Anterior cingulate cortex (tissue), 58 donors: ENCODE measurements at places on chromosomes 7 and 10.

GRCh38 chr7:39950473-39951225, 593 bp downstream of the CDK13 start:
- peak; percentile 37 for DNase-seq

GRCh38 chr10:777913-778479, 88.5 kb upstream of the DIP2C start:
- DNase-seq: no peak

- no peak for DNase-seq
Measured at GRCh38 chr7:143487566-143487965, 9.9 kb downstream of the TAS2R41 start.

- DNase-seq: no peak
Measured at GRCh38 chr7:44284216-44284615, 41.2 kb downstream of the CAMK2B start.

- no peak for DNase-seq
Measured at GRCh38 chr7:133330085-133330484, 77.2 kb downstream of the EXOC4 start.

- DNase-seq: no peak
Measured at GRCh38 chr7:41574377-41574776, 128.5 kb downstream of the INHBA start.
